PC-3 (cell line): ENCODE measurements at places on chromosomes 1 and 21. TPM values are rescaled to one million over a fixed set of nuclear protein-coding genes. Genes with fewer than 3 reads are reported as not detected.

DNA sequence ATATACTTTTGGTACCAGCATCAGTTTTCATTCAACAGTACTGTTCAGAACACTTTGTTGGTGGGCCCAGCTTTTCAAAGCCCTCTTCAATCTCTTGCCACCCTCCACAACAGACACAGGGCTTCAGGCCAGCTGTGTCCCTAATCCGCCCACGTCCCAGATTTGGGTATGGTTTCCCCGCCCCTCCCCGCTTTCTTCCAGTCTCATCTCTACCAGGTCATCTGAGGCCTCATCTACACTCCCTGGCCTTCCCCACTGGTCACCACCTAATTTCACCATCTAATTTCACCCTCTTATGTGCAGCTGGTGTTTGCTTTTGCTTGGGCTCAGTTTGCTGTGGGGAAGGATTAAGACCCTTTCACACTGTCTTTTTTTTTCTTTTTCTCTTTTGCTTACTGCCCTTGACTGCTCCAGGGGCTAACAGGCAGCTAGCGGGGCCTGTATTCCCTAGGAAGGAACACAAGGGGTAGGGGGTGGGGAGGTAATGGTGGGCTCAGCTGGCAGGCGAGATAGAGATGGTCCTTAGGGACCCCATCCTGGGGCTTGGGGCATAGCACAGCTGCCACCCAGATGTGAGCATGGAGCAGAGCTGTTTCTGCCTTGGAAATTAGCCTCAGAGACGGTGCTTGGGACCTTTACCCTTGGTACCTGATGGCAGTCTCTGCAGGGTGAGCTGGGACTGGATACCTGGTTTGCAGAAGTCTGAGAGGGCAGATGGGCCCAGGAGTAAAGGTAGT lies 3.8 kb upstream of the EPB41 start:
- no peak for DNase-seq

GRCh38 chr21:39968010-39968409 lies 100.8 kb downstream of the PCP4 start:
- DNase-seq: no peak

DNA sequence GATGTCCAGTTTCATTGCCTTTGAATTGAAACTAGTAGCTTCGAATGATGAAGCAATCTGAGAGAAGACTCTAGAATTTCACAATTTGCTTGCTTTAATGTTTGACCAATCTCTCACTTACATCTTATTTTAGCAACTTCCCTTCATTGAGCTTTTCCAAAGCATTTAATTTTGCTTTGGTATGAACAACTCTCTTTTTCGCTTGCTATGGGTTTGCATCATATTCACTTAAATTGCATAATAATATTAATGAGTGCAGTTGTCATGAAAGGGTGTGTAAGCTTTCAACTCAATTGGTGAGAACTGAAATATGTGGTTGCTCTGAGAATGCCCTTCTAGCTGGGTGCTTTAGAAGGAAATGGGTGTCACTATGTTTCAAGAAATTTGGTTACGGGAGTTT lies 309.2 kb downstream of the HLX start:
- no peak for DNase-seq

- DNase-seq: peak; percentile 64
These were observed 2.7 kb downstream of the KHDC4 start for GRCh38 chr1:155931332-155932038.

DNA sequence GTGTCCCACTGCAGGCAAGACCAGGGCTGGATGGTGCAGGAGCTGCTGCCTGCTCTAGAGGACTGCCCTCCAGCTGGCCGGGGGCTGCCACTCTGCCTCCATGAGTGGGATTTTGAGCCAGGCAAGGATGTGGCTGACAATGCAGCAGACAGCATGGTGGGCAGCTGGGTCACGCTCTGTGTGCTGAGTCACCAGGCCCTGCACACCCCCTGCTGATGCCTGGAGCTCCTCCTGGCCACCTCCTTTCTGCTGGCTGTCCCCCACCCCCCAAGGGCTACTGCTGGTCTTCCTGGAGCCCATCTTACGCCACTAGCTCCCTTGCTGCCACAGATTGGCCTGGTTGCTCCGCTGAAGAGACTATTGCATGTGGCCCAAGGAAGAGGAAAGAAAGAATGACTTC lies 3.9 kb upstream of the ZSCAN20 start:
- DNase-seq: no peak

The CD160 gene
- not detected in 2 replicates for total RNA-seq

GRCh38 chr1:230431527-230431926 lies 5.4 kb upstream of the PGBD5 start:
- DNase-seq: no peak

The C4BPA gene
- not detected in 2 replicates for total RNA-seq

The DCST1 gene
- not detected in 2 replicates for total RNA-seq

The OR2M3 gene
- not detected in 2 replicates for total RNA-seq

DNA sequence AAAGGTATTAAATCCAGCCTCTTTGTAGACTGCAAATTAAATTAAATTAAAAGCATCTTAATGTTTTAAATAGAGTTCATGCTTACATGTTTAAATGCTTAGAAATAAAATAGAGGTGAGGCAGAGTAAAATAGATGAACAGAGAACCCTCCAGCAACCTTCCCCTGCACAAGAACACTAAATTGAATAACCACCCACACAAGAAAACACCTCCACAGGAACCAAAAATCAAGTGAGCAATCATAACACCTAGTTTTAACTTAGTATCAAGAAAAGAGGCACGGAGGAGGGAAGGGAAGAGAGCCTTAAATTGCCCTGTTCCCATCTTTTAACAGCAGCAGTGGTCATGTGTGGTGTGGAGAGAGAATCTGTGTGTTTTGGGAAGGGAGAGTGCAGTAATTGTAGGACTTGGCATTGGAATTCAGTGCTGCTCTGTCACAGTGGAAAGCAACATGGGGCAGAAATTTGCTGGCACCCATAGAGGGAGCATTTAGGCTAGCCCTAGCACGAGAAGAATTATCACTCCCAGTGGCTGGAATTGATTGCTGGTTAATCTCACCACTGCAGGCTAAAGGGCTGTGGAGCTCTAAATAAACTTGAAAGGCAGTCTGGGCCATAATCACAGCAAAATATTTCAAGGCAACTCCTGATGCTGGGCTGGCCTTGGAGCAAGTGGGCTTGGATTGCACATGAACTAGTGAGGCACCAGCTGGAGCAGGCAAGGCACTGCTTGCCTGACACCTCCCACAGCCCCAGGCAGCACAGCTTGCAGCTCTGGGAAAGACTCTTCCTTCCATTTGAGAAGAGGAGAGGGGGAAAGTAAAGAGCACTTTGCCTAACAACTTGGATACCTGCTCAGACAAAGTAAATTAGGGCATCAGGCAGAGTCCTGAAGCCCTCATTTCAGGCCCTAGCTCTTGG lies 1478.8 kb downstream of the NCAM2 start:
- DNase-seq: no peak

The CZIB gene
- total RNA-seq: 44.1 and 47.7 TPM in 2 replicates

The SEC16B gene
- total RNA-seq: 0.07 and 0.40 TPM in 2 replicates

The KCNK1 gene
- 31.1 and 34.7 TPM in 2 replicates for total RNA-seq

GRCh38 chr1:108691942-108692723 lies at the start of gene PRPF38B:
PRPF38B (plus strand) TSS chr1:108692310; CDS start chr1:108692592, 282 bp downstream.
- peak; percentile 90 for DNase-seq

DNA sequence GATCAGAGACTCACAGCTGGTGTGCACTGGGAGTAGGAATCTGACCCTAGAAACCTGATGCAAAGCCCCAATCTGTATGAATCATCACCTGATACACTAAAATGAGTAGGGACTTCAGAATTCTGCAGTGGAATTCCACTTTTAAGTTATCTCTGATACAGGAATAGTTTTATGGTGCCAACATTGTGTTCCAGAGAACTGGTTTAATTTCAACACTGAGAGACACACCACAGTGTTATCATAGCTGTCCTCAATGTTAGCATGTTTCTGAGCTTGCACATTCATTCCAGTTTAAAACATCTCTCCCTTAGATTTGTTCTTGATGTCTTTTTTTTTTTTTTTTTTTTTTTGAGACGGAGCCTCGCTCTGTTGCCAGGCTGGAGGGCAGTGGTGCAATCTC lies 7.1 kb downstream of the UTS2 start:
- DNase-seq: no peak

GRCh38 chr21:25400427-25400826 lies 206.9 kb downstream of the MRPL39 start:
- DNase-seq: no peak

- DNase-seq: no peak
These were observed 4.4 kb downstream of the CASP9 start for GRCh38 chr1:15519625-15520024.

DNA sequence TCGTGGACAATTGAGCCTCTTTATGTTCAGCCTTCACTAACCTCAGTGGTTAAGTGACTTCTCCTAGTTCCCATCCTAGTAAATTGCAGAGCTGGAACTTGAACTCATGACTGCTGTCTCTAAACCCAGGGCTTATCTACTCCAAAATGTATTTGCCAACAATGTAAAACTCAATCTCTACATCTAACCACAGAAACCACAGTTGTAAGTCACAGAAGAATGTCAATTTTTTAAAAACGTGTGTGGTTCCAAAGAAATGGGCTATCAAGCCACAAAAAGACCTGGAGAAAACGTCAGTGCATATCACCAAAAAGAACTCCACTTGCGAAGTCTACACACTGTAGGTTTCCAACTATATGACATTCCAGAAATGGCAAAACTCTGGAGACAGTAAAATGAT lies 172.6 kb upstream of the HMCN1 start:
- peak; percentile 52 for DNase-seq

The CACNA1S gene
- total RNA-seq: not detected in 2 replicates

DNA sequence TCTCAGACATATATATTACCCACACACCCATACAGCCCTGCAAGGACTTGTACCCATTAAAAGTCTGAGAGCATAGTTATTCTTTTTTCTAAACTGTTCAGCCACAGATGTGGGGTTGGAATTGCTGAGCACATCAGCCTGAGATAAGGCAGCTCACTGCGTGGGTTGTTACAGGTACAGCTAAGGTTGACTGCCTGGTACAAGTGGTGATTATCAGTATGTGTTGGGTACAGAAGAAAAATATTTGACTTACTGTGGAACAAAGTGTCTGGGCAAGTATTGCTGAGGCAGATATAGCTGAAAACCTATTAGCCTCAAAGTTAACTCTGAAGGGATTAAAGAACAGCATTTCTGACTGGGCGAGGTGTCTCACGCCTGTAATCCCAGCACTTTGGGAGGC lies 5.0 kb downstream of the STX12 start:
- DNase-seq: no peak

GRCh38 chr1:54135436-54136120 lies 17.2 kb downstream of the CDCP2 start:
- no peak for DNase-seq

- no peak for DNase-seq
These were observed 33.0 kb downstream of the USP48 start for GRCh38 chr1:21749859-21750468.

DNA sequence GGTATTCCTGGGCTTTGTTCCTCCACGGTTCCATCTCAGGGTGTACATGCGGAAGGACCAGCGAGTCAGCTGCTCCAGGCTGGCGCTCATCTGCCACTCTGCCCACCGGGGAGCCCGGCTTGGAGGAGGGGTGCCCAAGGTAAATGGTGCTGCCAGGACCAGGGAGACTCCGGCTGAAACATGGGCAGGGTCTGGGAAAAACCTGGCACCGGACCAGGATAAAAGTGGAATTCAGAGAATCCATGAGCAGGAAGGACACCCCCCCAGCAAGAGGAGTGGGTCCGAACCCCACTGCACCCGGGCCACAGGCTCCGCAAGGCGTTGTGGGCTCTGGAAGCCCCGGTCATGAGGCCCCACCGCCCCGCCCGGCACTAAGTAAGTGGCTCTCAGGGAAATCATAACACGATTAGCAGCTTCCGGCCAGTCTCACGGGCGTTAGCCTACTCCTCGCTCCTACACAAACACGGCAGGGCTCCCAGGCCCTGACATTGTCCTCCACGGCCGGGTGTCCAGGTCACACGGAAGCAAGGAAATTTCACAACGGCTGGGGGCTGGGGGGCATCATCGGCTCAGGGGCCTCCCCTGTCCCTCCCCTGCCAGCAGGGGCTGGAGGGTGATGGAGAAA lies 21.1 kb downstream of the MEGF6 start:
- no peak for DNase-seq

The SPATA6 gene
- 0.40 and 2.8 TPM in 2 replicates for total RNA-seq

DNA sequence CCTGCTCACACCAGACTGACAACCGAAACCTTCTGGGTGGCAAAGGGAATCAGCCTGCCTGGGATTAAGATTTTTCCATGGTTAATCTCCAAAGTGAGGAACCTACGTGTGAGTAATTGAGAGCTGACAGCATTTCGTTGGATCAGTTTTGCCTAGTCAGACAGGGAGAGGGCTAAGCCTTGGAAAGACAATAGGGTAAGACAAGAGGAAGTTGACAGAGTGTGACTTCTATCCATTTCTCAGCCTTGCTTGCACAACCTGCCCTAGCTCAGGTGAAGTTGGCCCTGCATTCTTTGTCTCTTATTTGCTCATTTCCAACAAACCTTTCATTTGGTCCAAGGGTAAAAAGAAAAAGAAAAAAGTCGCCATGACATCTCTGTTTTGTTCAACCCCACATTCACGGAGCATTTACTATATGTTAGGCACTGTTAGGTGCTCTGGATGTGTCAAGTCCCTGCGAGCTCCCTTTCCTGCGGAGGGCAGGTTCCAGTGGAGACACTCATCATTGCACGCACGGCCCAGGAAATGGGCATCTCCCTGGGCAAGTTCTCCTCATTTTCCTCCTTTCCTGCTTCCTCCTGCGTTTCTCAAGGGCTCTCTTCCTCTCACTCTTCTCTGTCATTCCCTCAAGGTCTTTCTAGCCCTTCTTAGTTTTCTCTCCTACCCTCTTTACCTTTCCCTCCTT lies 23.3 kb downstream of the KIRREL1 start:
- peak; percentile 70 for DNase-seq

The PLEKHN1 gene
- total RNA-seq: 14.0 and 18.3 TPM in 2 replicates

- DNase-seq: peak; percentile 85
These were observed 264.0 kb upstream of the CAMK1G start for GRCh38 chr1:209319549-209319948.

The HHIPL2 gene
- total RNA-seq: 1.1 and 1.2 TPM in 2 replicates

GRCh38 chr1:43978551-43979260 lies at the start of gene B4GALT2:
B4GALT2 (plus strand) TSS chr1:43979210; CDS start chr1:43981161, 1,951 bp downstream.
- peak; percentile 38 for DNase-seq

DNA sequence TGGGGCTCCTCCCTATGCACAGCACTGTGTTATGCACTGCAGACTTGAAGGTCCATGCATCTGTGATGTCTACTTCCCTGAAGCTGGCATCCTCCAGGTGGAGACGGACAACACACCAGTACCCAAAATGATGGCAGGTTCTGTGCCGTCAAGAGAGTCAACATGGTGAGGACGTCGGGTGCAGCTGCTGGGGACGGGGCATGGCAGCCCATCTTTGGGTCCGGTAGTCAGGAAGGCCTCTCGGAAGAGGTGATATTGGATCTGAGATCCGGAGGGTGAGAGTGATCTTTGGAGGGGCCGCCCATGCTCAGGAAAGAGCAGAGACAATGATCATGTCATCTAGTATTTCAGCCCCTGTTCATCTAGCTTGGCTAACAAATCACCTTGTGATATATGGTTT lies 104.1 kb downstream of the RIPK4 start:
- DNase-seq: no peak

The AKR7A3 gene
- total RNA-seq: 0.40 and 1.2 TPM in 2 replicates

DNA sequence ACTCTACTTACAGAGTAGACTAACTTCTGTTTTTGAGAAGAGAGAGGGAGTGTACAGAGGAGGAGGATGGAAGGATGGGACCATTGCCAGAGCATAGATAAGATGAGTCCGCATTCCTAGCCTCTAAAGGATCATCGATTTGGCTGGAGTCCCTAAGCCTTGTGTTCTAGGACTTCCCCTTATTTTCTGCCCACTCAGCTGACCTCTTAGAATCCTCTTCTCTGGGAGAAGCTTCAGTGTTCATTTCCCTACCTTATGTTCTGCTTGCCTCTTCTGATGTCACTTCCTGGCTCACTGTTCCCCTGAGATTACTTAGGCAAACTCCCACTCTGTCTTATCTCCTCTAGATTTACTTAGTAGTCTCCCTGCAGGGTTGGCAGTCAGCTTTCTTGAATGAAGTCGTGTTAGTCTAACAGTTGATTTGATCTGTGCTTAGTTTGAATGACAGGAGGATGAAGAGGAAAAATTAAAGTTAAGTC lies 156.7 kb downstream of the SYT2 start:
- DNase-seq: no peak

The LCE3E gene
- total RNA-seq: not detected in 2 replicates
